ENCODE measurements at places on chromosomes 2 and 18. TPM values are rescaled to one million over a fixed set of nuclear protein-coding genes. Genes with fewer than 3 reads are reported as not detected.
A peak's percentile ranks its signal among the peaks of the same experiment; 100 is the strongest.

The CTNNA2 gene
- total RNA-seq, result 0.17 TPM

The SCYGR4 gene
- total RNA-seq, result not detected

The INO80D gene
- 19.9 TPM for total RNA-seq

DNA sequence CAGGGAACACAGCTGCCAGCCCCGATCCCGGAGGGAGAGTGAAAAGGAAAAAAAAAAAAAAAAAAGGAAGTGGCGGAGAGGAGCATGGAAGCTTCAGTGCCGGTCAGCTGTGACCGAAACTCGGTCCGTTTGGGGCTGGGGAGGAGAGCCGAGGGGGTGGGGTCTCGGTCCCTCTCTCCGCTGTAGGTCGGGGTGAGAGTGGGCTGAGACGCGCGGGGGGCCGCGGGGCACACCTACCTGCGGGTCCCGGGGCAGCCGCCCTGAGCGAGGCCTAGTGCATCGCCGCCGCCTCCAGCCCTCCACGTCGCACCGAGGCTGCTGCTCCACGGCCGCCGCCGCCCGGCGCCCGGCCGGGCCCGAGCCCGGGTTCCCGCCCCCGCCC is 536 bp downstream of the VPS54 start:
- H3K36me3 ChIP-seq, result no peaks in the 10 kb centered on the region
- peak; percentile 91 for DNase-seq
- no peaks in the 10 kb centered on the region for H3K27me3 ChIP-seq
- H3K4me1 ChIP-seq, result peaks cover 22% of the 10 kb centered on the region
- H3K4me3 ChIP-seq, result peak overlapping the region; percentile 44

The SULT1C4 gene
- total RNA-seq, result 8.8 TPM

DNA sequence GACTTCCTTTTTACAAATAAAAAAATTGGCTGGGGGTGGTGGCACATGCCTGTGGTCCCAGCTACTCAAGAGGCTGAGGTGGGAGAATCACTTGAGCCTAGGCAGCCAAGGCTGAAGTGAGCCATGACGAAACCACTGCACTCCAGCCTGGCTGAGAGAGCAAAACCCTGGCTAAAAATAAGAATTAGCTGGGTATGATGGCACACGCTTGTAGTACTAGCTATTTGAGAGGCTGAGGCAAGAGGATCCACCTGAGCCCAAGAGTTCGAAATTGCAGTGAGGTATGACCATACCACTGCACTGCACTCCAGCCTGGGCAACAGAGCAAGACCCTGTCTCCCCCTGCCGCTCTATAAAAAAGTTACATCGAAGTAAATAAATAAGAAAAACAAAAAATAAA is 33.7 kb downstream of the GFPT1 start:
- no peak for DNase-seq
- H3K36me3 ChIP-seq, result no peaks in the 10 kb centered on the region
- no peaks in the 10 kb centered on the region for H3K4me1 ChIP-seq
- no peak overlapping the region for H3K4me3 ChIP-seq
- H3K27me3 ChIP-seq, result no peaks in the 10 kb centered on the region

DNA sequence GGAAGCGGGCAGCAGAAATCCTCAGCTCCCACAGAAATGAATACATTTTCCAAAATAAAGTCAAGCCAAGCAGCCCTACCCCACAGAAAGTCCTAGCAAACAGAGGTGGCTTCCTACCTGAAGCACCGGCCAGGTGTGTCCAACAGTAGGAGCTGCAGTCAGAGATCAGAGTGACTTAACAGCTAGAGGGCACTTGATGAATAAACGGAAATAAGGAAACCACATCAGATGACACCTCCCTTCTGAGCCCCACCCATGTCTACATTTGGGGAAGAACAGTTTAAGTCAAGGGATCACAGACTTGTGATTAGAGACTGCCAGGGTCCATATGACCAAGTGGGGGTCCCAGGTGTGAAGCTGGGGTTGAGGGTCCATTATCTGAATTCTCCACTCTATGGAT is at the start of gene CXCR1:
TSS of gene CXCR1 (minus strand) at position 172 of the 400 bp plus-strand sequence. CDS start 1,751 bp downstream, outside the sequence.
- H3K36me3 ChIP-seq, result peaks cover 16% of the 10 kb centered on the region
- H3K27me3 ChIP-seq, result no peaks in the 10 kb centered on the region
- no peak within 1 kb of the TSS for H3K4me3 ChIP-seq
- H3K27ac ChIP-seq, result peak within 1 kb of the TSS; percentile 62

GRCh38 chr2:128466776-128467175 is 148.1 kb upstream of the HS6ST1 start:
- H3K36me3 ChIP-seq, result no peaks in the 10 kb centered on the region
- H3K4me1 ChIP-seq, result no peaks in the 10 kb centered on the region
- H3K27me3 ChIP-seq, result no peaks in the 10 kb centered on the region
- no peak overlapping the region for H3K27ac ChIP-seq

GRCh38 chr2:237558961-237559641 is 7.3 kb upstream of the PRLH start:
- H3K27me3 ChIP-seq, result no peaks in the 10 kb centered on the region
- H3K27ac ChIP-seq, result no peak overlapping the region
- DNase-seq, result peak; percentile 51
- no peaks in the 10 kb centered on the region for H3K36me3 ChIP-seq

The LRRC30 gene
- not detected for total RNA-seq

DNA sequence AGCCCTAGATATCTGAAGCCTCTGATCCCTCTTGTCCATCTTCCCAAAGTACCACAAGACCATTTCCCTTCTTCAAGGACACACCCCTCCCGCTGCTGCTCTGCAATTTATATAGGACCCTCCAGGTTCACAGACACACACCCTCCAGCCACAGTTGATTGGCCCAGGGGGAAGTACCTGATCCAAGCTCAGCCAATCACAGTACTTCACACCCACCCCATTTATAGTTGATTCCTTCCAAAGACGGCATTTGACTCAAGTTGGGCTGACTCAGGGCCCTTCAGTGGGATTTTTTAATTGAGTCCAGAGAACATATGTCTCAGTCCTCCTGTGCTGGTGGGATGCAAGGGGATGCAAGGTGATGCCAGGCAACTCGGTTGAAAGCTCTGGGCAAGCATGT is 59.2 kb downstream of the GYPC start:
- H3K27me3 ChIP-seq, result no peaks in the 10 kb centered on the region
- peaks cover 10% of the 10 kb centered on the region for H3K4me1 ChIP-seq
- no peaks in the 10 kb centered on the region for H3K36me3 ChIP-seq
- no peak overlapping the region for H3K4me3 ChIP-seq
- no peak for DNase-seq

DNA sequence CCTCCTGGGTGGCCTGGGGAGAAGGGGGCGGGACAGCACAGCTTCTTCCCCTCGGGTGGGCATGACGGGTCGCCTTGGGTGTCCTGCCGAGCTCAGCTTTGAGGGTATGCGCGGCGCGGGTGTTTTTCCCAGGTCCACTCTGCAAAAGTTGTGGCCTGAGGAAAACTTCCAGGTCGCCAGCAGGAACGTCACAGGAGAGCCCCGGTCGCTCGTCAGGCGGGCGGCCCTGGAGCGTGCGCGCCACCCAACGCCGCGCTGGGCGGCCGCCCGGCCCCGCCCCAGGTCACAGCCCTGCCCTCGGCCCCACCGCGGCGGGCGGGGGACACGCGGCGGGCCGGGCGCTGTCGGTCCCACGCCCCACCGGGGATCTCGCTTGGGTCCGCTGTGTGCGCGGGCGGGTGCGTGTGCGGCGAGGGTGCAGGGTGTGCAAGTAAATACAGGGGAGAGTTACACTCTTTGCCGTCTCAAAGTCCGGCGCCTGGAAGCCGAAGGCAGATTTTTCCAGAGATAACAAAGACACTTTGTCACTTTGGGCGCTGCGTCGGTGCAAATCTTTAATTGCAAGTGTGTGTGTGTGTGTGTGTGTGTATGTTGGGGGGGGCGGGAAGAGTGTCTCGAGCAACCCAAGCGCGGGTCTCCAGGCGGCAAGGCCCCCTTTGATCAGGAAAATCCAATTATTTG is 616 bp upstream of the SP5 start:
- no peaks in the 10 kb centered on the region for H3K36me3 ChIP-seq
- H3K27me3 ChIP-seq, result peaks cover 100% of the 10 kb centered on the region
- DNase-seq, result peak; percentile 66
- H3K4me3 ChIP-seq, result peak overlapping the region; percentile 42

- DNase-seq, result no peak
- H3K27me3 ChIP-seq, result no peaks in the 10 kb centered on the region
- H3K36me3 ChIP-seq, result peaks cover 33% of the 10 kb centered on the region
- H3K4me1 ChIP-seq, result peaks cover 22% of the 10 kb centered on the region
- H3K4me3 ChIP-seq, result no peak overlapping the region
Measured at GRCh38 chr2:201220102-201220570, 37.2 kb downstream of the CASP10 start.

DNA sequence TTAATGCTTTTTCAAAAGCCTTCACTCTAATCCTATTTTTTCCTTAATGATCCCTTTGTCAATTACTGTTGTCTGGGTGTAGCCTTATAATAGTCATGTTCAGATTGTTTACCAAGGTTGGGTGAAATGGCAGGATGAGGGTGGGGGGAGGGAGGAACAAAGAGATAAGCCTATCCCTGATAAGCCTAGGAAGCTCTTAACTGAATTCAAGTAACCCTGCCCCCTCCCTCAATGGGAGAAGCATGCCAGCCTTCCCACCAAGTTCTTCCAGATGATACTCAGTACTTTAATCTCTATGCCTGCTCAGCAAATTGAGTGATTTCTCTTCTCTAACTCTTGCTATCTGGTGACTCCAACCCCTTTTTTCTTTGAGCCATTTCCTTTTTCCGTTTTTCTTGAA is 180.3 kb upstream of the ETAA1 start:
- DNase-seq, result no peak
- no peaks in the 10 kb centered on the region for H3K36me3 ChIP-seq
- H3K27me3 ChIP-seq, result no peaks in the 10 kb centered on the region

DNA sequence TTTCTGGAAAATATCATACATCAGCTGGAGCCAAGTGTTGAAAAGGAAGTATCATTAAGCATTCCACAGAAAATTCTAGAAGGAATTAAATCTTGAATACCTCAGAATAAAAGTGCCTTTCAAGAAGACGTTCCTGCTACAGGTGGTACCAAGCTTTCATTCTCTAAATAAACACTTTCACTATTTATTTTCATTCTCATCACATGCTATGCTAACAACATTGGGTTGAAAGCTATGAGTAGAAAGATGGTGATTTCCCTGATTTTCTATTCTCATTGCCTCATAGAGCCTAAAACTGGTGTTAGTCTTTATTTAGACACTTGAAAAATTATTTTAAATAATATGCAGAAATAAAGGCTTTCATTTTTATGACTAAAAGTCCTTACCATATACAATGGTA is 324.7 kb downstream of the LRP1B start:
- H3K4me3 ChIP-seq, result no peak overlapping the region
- no peaks in the 10 kb centered on the region for H3K36me3 ChIP-seq
- no peaks in the 10 kb centered on the region for H3K4me1 ChIP-seq
- no peaks in the 10 kb centered on the region for H3K27me3 ChIP-seq
- no peak overlapping the region for H3K27ac ChIP-seq

DNA sequence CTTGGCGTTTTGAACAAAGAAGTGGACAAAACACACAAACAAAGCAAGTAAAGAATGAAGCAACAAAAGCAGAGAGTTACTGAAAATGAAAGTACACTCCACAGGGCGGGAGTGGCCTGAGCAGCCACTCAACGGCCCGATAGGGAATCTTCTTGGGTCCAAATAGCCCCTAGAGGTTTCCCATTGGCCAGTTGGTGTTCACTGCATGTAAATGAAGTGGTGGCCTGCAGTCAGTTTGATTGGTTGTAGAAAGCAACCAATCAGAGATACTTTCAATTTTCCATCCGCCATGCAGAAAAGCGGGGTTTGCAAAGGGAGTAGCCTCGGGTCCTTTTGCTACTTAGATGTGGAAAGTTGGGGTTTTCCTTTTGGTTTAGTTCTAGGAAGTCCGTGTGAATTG is 31.6 kb downstream of the CYBRD1 start:
- DNase-seq, result no peak
- H3K36me3 ChIP-seq, result no peaks in the 10 kb centered on the region
- H3K27me3 ChIP-seq, result no peaks in the 10 kb centered on the region
- H3K4me3 ChIP-seq, result no peak overlapping the region
- H3K27ac ChIP-seq, result no peak overlapping the region
- no peaks in the 10 kb centered on the region for H3K4me1 ChIP-seq

The TMEM37 gene
- total RNA-seq, result 31.2 TPM

GRCh38 chr2:120871881-120872620 is 136.4 kb downstream of the GLI2 start:
- DNase-seq, result peak; percentile 48
- H3K36me3 ChIP-seq, result no peaks in the 10 kb centered on the region
- H3K27ac ChIP-seq, result no peak overlapping the region
- H3K4me1 ChIP-seq, result peaks cover 5% of the 10 kb centered on the region
- H3K4me3 ChIP-seq, result no peak overlapping the region
- peaks cover 40% of the 10 kb centered on the region for H3K27me3 ChIP-seq

- no peak overlapping the region for H3K4me3 ChIP-seq
- no peaks in the 10 kb centered on the region for H3K4me1 ChIP-seq
- no peaks in the 10 kb centered on the region for H3K27me3 ChIP-seq
- no peaks in the 10 kb centered on the region for H3K36me3 ChIP-seq
- DNase-seq, result no peak
Measured at GRCh38 chr2:221120643-221121042, 451.5 kb downstream of the EPHA4 start.

The LYPD6B gene
- 0.81 TPM for total RNA-seq

DNA sequence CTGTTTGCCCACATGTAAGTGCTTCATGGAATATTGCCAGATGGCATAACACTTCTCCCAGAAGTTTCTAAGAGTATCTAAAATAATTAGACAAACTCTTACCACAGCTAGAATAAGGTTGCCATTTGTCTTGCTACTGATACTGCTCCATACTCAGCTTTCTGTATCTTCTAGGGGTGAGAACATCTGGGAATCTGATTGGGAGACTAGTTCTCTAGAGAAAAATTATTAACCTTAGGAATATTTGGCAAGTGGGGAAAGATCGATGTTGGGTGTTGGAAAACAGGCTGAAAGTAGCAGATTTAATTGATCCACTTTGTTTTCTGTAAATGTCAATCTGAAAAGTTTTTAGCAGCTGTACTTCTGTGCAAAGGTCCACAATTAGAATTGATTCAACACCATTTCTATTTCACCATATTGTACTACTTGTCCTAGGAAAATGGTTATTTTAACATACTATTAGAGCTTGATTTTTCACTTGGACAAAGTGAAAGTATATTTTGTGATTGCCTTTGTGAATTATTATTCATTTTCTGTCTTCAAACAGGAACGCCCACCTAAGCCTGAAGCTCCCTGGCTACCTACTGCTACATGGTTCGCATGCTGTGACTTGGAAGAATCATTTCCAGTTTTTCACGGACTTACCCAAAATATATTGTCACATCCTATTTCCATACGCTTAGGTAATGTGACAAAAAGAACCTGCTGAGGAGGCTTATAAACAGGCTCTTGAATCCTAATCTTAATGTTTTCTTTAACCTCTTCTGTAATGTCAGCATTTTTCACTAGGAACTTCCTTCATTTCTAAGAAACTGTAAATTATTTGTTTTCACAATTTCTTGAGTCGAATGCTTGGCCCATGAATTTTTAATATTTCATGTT is 147.7 kb downstream of the TRABD2A start:
- no peak overlapping the region for H3K4me3 ChIP-seq
- no peaks in the 10 kb centered on the region for H3K36me3 ChIP-seq
- no peak for DNase-seq

DNA sequence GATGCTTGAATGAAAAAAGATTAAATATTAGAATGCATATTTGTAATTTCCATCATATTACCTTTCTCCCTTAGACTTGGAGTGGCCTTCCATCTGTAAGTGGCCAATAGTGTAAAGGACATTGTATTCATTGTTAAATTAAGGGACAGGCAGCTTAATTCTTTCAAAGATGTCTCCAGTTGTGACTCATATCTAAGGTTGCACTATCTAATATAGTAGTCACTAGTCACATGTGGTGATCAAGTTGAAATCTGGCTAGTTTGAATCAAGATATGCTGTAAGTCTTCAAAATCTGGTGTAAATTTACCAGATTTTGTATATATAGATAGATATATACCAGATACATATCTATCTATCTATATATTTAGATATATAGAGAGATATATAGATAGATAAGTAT is 52.4 kb upstream of the AGPS start:
- no peak overlapping the region for H3K27ac ChIP-seq
- no peak overlapping the region for H3K4me3 ChIP-seq
- DNase-seq, result no peak
- no peaks in the 10 kb centered on the region for H3K36me3 ChIP-seq
- H3K4me1 ChIP-seq, result no peaks in the 10 kb centered on the region
- H3K27me3 ChIP-seq, result no peaks in the 10 kb centered on the region

The DUSP2 gene
- 3.6 TPM for total RNA-seq

The EMILIN1 gene
- 151 TPM for total RNA-seq
